ENCODE measurements at places on chromosomes 5 and 9.

DNA sequence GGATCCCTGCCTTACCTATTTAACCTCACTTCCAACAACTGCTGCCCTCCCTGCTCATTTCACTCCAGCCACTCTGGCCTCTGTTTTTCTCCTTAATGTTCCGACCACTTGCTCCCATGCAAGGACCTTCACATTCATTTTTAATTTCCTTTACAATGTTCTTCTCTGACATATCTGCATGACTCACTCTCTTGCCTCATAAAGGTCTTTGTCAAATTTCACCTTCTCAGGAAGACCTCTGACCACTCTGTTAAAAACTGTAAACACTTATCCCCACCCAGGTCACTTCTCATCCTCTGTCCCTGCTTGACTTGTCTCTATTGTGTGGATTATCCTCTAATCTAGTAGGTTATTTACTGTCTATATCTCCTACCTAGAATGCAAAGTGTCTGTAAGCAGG, 751.2 kb downstream of the BRINP1 start:
- no peaks in the 10 kb centered on the region for H3K4me1 ChIP-seq
- DNase-seq: no peak
- H3K36me3 ChIP-seq: no peaks in the 10 kb centered on the region
- no peak overlapping the region for H3K27ac ChIP-seq
- H3K27me3 ChIP-seq: no peaks in the 10 kb centered on the region

GRCh38 chr5:83568186-83568585, 96.6 kb downstream of the VCAN start:
- DNase-seq: no peak
- H3K27ac ChIP-seq: no peak overlapping the region
- no peak overlapping the region for H3K4me3 ChIP-seq
- no peaks in the 10 kb centered on the region for H3K4me1 ChIP-seq

DNA sequence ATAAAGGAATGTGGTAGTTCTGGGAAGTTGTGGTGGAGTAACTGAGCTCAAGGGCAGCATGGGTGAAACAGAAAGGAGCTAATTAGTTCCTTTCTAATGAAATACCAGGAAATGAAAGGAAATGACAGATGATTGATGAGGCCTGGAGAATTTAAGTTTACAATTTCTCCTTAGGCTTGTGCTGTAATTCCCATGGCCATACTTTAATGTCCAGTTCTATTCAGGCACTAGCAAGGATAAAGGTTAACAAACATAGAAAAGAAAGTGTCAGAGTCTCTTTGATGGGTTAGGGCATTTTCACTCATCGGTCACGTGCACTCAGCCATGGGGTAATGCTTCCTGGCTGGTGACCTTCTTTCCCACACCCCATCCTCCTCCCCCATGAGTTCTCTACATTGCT, 70.3 kb downstream of the CTSL start:
- no peaks in the 10 kb centered on the region for H3K4me1 ChIP-seq
- no peaks in the 10 kb centered on the region for H3K36me3 ChIP-seq
- H3K27me3 ChIP-seq: no peaks in the 10 kb centered on the region
- no peak overlapping the region for H3K4me3 ChIP-seq

DNA sequence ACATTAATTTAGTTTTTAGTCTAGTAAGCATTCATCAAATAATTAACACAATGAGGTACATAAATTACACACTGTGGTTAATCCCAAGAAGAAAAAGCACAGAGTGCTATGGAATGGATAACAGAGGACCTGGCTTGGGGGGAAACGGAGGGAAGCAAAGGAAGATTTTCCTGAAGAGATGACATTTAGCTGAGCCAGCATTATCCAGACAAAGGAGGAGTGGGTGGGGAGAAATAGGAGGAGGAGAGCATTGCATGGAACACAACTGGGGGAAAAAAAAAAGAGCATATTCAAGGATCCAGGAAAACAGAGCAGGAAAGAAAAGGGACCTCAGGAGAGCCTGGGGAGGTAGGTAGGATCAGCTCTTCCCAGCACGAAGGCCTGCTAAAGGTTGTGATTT, 170.8 kb downstream of the DNAH5 start:
- no peak overlapping the region for H3K4me3 ChIP-seq
- no peak for DNase-seq
- H3K27ac ChIP-seq: no peak overlapping the region
- no peaks in the 10 kb centered on the region for H3K36me3 ChIP-seq
- no peaks in the 10 kb centered on the region for H3K27me3 ChIP-seq
- H3K4me1 ChIP-seq: no peaks in the 10 kb centered on the region
